CD4-positive, alpha-beta T cell treated with Interleukin-6 at 100 ng/mL for 8 hours (primary cell): ENCODE measurements at places on chromosomes 3 and 15.

GRCh38 chr3:20396335-20396734 is 210.3 kb upstream of the SGO1 start:
- no peak for DNase-seq

DNA sequence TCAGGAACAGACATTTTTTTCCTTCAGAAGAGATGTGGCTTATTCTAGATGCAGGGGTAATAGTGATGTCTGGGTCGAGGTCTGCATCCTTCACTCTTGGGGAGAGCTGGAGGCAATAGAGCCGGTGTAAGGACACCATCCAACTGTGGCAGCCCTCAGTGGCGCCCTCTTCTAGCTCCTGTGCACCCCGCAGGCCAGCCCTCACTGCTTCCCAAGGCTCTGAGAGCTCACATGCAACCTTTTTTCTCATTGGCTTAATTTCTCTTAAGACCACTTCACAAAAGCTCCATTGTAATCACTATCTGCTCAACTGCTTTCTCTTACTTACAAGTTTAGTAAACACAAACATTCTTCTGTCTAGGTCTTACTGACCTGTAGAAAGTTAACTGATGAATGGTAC is 3.9 kb upstream of the VPS8 start:
- DNase-seq: no peak

- no peak for DNase-seq
Observed at GRCh38 chr15:67548862-67549651, 6.6 kb downstream of the MAP2K5 start.

GRCh38 chr3:138598534-138598933 is 4.5 kb upstream of the CEP70 start:
- DNase-seq: no peak

DNA sequence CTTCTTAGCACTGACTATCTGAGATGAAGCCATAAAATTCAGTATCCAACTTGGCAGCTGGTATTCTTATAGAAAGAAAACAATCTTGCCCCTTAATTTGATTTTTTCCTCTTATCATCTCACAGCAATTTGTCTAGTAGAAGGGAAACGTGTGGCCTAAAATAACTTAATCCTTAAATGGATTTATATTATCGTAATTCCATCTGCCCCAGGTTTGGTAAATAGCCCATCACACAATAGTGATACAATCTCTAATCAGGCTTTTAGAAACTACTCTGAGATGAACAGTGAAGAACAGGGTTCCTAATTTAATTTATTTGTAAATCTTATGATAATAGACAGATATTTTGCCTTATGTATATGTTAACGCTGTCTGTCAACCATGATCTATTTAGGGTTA is 24.8 kb downstream of the PEX5L start:
- DNase-seq: no peak

GRCh38 chr3:84547207-84547606 is 411.6 kb upstream of the CADM2 start:
- DNase-seq: no peak

- DNase-seq: no peak
Observed at GRCh38 chr3:25587975-25588374, 76.7 kb downstream of the TOP2B start.

DNA sequence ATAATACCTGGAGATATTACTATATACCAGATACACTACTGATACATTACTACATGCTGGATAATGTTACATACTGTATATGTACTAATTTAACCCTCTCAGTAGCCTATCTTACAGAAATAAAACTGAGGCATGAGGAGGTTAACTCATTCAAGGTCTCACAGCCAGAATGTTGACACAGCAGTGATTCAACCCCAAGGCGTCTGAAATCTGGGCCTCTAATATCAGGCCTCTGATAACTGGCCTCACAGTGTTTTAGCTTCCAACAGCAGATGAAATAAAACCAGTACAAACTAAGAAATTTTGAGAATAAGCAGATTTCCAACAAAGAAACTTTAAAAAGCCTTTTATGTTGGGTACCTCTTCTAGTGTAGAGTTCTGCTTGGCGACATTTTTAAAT is 23.4 kb downstream of the DZIP1L start:
- DNase-seq: no peak

DNA sequence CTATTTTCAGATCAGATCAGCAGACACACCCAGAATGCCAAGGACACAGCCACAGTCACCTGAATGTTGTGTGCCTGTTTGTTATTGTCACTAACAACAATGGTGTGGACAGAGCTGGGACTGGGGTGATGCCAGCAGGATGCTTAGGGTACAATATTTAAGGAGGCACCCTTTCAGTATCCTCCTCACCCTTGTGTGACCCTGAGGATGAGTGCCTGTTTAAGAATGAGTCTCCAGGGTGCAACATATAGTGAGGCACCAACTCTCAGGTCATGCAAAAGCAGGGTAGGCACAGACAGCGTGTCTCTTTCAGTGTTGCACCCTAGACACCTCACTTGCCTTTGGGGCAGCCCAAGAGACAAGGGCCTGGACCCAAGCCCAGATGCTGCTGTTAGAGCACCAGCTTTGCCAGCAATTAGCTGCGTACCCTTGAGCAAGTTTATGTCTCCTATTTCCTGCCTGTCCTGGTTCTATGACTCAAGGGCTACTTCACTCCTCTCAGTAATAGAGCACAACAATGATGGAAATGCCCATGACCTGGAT is 122.6 kb downstream of the AQP9 start:
- no peak for DNase-seq

DNA sequence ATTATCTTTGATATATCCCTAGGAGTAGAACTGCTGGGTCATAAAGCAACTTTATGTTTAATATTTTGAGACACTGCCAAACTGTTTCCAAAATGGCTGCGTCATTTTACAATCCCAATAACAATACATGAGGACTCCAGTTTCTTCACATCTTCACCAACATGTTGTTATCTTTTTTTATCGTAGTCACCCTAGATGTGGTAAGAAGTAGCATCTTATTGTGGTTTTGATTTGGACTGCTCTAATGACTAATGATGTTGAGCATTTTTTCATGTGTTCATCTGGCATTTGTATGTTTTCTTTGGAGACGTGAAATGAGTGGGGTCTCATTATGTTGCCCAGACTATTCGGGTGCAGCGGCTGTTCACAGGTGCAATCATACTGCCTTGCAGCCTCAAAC is 83.8 kb downstream of the MAP4 start:
- DNase-seq: no peak

GRCh38 chr3:12588039-12589009 is 31.4 kb downstream of the MKRN2 start:
- DNase-seq: no peak

DNA sequence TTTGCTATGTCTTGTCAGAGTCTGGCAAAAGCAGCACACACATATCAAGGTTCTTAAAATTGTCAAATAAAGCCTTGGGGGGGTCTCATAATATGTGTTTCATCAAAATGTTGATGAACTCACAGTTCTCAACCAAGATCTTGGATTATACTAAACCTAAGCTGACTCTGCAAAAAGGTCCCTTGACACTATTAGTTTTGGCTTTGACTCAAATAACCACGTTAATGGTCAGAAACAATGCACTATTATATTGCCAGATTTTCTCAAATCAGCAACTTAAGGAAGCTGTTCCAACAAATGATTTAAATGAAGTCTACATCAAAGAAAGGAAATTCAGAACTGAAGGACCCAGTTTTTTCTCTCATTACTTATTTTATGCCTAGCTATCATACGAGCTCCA is 1063.9 kb downstream of the ROBO1 start:
- no peak for DNase-seq
